Activated naive CD4-positive, alpha-beta T cell treated with Interleukin-2 at 50 U/mL for 16 hours (primary cell): ENCODE measurements at places on chromosomes 4 and X.

- no peak for DNase-seq
Measured at GRCh38 chr4:182862921-182863320, 54.3 kb downstream of the DCTD start.

DNA sequence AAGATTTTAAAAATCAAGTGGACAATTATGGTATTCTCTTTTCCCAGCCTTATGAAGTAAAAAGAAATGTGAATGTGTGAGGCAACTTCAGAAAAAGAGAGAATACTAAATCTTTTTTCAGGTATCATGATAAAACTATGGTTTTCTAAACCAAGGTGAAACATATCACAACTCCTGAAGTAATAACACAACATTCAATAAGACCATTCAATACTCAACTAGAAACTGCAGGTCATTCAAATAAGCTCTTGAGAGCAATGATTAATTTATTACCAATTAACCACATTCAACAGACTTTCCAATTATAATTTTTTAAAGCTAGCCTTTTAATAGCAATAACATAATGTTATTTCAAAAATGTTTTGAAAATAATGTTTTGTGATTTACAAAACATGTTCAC is 35.8 kb downstream of the SLC10A7 start:
- DNase-seq: no peak

DNA sequence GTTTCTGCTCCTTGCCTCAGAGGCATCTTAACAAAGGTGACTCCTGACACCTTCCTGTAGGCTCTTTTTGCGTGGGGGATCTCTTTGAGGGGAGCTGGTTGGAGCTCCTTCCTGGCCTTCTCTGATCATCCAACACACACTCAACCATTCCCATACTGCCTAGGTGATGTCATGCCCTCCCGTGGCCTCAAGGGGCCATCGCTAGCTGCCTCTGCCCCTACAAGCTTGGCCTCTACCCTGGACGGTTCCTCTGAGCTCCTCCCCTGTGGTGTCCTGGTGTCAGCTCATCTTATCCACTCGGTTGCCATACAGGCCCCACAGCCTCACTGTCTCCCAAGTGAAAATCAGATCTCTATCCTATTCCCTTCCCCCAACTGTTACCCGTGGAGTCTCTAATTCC is 13.7 kb upstream of the ZNF185 start:
- DNase-seq: no peak

DNA sequence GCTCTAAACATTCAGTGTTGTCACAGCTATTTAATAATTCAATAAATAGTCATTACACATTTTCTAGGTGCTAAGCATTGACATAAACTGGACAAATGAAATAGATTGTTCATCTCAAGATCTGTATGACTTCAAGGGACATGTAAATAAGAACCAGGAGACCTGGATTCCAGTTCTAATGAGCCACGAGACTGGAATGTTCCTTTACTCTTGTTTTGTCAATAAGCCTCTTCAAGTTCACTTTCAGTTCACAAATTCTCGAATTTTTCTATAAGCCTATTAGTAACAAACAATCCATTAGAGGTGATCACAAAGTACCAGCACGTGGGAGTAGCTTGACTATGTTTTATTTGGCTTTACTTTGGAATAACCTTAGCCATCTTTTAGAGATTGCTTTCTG is 514.0 kb upstream of the SMIM31 start:
- DNase-seq: no peak
